Activated CD4-positive, alpha-beta T cell treated with anti-CD3 and anti-CD28 coated beads for 1 hour (primary cell): ENCODE measurements at places on chromosomes 2 and 18.

DNA sequence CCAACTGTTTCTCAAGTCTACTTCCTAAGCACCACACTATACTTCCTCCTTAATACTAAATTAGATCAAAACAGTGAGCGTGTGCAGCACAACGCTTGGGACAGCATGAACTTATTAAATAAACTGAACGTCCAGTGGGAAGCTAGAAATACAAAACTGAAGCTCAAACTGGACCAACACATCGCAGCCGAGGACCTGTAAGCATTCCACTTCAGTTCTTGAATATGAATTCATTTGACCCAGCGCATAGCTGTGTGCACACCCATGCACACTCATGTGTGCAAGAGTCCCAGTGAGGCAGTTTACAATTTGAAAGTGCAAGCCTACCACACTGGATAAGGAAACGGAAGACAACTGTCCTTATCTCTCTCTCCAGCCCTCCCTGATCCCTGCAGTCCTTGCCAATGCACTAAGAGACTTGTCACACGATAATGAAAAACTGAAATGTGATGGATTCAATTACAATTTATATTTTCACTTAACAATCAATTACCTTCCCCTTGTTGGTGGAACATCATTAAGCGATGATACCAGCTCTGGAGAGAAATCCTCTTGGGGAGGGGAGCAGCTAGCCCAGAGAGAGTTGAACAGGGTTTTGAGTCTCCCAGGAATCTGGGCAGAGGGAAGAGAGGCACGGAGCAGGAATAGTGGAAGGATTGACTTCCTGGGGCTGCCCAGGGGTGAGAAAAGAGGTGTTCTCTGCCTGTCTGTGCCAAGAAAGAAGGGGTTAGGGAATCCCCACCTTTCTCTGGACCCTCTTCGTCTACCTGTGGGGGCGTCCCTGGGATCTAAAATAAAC lies 186.5 kb upstream of the KLHL29 start:
- no peak for DNase-seq

GRCh38 chr2:149456285-149456684 lies 125.9 kb downstream of the LYPD6 start:
- no peak for DNase-seq

GRCh38 chr2:211396815-211397214 lies 840.4 kb downstream of the CPS1 start:
- DNase-seq, result no peak

GRCh38 chr2:56671973-56672569 lies 488.3 kb downstream of the CCDC85A start:
- DNase-seq, result no peak

GRCh38 chr2:68720665-68721064 lies 13.9 kb upstream of the ARHGAP25 start:
- DNase-seq, result no peak

- DNase-seq, result no peak
These were observed 80.7 kb downstream of the CCBE1 start for GRCh38 chr18:59616501-59616900.

DNA sequence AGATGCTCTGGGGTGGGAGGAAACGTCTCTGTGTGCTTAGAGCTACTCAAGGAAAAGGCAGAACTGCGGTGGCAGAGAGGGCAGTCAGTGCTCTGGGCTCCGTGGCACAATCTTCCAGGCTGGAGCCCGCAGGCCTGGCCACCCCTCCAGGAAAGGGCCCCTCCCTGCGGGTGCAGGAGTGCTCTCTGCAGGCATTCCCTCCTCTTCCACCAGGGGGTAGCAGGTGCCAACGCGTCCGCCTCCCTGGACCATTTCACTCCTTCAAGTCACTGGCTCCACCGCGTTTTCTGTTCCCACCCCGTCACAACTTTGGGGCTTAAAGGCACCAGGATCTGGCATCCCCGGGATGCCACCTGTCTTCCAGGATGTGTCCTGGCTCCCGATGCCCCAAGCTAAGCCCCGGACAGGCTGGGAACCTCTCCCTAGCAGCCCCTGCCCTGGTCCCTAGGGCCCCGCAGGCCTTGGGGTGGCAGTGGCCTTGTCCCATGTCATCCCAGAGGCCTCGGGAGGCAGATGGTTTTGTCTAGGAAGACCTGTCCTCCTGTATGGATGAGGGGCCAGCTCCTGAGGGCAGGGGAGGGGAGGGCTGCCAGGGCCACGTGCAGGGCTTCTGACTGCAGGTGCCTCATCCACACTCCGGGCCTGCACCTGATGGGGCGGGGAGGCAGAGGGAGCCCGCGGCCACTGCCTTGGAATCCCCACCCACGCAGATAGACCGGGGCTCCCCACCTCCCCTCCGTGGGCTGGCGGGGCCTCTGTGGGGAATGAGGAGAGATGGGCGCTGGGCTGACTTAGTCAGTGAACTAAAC lies 26.4 kb downstream of the KCNIP3 start:
- DNase-seq, result no peak

- DNase-seq, result no peak
These were observed 302.2 kb upstream of the MAP2 start for GRCh38 chr2:209121691-209122090.

DNA sequence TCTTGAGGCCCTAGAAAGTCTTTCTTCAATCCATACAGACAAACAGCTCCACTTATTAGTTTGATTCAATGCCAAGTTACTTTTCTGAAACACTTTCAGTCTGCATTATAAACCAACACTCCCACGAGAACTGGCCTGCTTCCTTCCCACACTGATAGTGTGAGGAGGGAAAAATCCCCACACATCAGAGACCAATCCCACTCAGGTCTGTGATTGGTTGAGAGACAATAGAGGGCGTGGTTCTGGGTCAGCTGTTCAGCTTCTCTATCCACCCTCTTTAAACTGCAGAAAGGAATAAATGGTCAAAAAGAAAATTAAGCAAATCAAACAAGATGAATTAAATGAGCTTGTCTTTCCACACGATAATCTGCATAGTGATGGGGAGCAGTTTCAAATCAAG lies 152.5 kb downstream of the NRP2 start:
- DNase-seq, result no peak

- no peak for DNase-seq
These were observed 200.3 kb downstream of the PDE11A start for GRCh38 chr2:177872286-177872685.

DNA sequence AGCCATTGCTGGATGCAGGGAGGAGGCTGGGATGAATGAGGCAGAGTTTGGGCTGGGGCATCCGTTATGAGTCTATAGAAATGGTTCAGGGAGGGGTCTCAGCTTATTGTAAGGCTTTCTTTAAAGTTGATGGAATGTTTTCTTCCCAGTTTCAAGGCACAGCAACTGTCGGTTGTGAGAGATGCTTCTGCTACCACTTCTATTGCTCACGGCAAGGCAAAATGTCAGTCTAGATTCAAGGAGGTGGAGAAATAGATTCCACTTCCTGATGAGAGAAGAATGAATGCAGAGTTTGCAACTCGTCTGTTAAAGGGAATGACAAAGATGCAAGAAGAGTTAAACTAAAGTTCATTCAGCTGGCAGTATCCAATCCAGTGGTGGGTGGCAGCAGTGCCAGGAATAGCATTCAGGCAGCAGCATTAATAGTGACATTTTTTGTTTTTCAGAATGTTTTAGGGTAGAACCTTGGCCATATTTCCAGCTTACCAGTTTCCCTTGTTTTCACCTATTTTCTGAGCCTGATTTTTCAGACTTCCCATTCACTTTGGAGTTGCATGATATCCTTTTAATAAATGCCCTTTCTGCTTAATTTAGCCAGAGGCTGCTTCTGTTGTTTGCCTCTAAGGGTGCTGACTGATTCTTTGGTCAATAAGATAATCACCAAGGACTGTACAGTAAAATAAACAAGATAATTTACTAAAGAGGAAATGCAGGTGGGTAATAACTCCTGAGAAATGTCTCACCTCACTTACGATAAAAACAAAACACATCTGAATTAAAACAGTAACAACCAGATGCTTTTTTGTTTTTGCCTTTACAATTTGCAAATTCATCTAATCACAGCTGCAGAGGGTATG lies 138.4 kb downstream of the RPIA start:
- DNase-seq, result no peak

DNA sequence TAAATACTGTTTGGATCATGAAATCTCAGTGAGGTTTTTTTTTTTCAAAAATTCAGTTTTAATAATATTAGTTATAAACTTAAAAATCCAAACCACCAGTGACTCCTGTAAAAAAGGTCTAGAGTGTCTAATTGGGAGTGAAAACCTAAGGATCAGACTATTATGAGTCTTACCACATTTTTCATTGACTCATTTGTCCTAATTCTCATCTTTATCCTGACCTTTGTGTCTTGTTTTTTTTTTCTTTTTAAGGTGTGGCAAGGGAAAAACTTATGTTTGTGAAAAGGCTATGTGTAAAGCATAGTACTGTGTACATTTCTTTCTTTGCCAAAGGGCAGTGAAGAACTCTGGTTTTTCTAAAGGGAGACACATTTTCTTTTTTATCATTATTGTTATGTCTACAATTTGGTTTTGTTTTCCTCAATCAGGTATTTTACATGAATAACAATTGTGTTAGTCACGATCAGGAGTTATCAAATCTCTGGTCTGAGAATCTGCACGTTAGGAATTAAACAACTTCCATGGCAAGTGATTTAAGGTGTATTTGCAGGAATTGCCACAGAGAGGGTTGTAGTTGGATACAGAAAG lies 52.6 kb downstream of the RHBDD1 start:
- no peak for DNase-seq

DNA sequence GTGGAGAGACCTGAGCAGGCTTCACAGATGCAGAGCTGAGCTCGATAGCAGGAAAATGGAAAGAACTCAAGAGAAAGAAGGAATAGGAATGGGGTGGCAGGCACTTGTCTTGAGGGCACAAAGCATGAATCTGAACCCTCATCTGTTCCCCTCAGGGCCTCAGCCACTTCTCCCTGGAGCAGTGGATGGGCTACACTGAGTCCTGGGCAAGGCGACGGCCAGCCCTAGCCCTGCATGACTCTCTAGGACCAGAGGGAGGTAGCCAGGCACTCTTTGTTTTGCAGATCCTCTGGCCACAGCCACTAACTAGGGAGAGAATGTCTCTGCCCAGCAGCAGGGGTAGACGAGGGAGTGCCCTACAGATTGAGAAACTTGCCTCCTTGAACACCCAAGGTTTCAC lies 3.4 kb upstream of the TEX51 start:
- no peak for DNase-seq

- no peak for DNase-seq
These were observed 97.9 kb upstream of the ZNF516 start for GRCh38 chr18:76592981-76593381.

DNA sequence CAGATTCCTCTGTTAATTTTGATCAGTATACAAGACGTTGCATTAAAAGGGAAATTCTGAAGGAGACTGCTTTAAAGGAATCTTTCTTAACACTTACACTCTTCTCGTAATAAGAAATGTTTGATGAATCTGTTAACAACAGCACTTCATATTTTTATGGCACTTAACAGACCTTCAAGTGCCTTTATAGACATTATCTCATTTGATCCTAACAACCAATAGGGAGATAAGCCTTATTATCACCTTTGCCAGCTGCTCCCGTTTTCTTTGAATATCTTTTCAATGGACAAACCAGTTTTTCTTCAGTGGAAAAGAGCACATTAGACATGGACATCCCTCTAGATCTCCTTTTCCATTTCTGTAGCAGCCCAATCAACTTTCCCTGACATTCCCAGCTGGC lies 653.0 kb upstream of the FAM98A start:
- no peak for DNase-seq

- no peak for DNase-seq
These were observed 8.2 kb upstream of the CABLES1 start for GRCh38 chr18:23127090-23127489.

GRCh38 chr2:9991829-9992273 lies 40.4 kb downstream of the GRHL1 start:
- DNase-seq, result no peak

DNA sequence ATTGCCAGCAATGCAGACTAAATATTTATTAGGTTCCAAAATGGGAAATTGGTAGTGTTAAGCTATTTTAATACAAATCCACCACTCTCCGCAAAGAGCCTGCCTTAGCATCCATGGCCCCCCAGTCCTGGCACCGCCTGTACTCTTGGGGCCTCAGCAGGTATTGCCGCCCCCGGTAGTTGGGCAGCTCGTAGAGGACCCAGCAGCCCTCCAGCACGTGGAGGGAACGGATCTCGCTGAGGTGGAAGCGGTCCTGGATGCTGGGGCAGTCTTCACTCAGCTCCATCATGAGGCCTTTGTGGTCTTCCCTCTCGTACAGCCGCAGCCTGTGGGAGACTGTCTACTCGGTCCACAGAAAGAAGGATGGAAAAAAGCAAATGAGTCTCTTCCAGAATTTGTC lies 1.5 kb downstream of the CRYGC start:
- DNase-seq, result no peak

DNA sequence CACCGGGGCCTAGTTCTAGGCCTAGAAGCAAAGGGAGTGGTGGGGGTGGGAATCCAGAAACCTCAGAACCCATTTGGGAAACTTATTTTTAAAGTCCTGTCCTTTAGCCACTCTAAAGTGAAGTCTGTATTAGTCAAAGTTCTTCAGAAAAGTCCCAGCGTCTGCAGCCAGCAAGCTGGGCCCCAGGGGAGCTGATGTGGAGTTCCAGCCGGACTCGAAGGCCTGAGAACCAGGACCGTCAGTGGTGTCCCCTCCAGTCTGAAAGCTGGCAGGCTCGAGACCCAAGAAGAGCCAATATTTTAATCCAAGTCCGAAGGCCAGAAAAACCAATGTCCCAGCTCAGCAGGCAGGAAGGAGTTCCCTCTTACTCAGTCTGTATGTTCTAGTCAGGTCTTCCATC lies 32.4 kb downstream of the ID2 start:
- no peak for DNase-seq

DNA sequence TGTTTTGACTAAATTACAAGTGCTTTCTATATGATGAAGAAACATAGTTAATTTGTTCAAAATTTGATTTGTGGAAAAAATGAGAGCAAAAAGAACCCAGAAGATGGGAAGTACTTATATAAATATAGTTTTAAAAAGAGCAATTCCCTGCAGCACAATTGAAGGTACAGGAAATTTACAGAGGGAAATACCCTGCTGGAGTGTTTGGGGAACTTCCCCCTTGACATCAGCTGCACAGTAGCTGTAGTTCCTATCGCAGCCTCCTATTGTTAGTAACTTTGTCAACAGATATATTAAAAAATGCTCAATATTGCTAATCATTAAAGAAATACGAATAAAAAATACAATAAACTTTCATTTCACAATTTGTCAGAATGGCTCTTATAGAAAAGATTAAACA lies 1118.8 kb upstream of the ZEB2 start:
- no peak for DNase-seq

GRCh38 chr18:22585821-22586220 lies 168.1 kb upstream of the CTAGE1 start:
- DNase-seq, result no peak

GRCh38 chr18:47036298-47036874 lies 965 bp upstream of the ELOA2 start:
- no peak for DNase-seq

DNA sequence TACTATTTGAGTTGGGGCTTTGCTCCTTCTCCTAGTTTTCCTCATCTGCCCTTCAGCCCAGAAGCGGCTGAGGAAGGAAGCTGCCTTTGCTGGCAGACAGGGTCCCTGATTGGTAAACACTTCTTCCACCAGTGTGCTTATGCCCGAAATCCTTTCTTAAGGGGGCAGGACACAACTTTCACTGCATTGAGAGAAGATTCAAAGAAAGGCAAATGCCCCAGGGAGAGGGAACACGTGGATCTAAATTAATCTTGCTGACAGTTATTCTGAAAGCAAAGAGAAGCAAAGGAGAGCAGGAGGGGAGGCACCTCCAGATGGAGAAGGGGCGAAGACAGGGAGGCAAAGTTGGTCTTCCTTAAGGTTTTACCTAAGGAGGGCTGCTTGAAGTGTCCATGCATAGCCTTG lies 92.1 kb upstream of the EFEMP1 start:
- no peak for DNase-seq

GRCh38 chr2:160201849-160202539 lies 1.9 kb upstream of the ITGB6 start:
- no peak for DNase-seq
